ENCODE measurements at places on chromosomes 1 and 21.

- DNase-seq: no peak
Observed at GRCh38 chr21:42964546-42965210, 9.7 kb upstream of the PKNOX1 start.

DNA sequence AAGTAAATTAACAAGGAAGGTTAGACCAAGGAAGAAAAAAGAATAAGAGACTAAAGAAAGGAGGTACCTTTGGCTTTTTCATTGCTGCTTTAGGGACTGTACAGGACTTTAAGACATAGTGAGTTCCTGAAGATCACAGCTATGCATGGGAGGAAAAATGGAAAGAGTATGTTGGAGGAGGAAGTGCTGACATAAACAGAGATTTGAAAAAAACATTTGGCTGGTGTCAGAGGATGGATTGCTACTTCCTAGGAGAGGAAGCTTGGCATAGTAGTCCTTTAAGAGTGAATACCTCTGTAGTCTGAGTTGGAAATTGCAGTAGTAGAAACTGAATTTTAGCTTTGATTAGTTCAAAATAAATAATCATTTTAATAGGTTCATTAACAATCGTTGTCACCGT lies 398.4 kb downstream of the RYR2 start:
- DNase-seq: no peak

GRCh38 chr1:35959304-35959703 lies 28.4 kb downstream of the AGO3 start:
- DNase-seq: no peak

DNA sequence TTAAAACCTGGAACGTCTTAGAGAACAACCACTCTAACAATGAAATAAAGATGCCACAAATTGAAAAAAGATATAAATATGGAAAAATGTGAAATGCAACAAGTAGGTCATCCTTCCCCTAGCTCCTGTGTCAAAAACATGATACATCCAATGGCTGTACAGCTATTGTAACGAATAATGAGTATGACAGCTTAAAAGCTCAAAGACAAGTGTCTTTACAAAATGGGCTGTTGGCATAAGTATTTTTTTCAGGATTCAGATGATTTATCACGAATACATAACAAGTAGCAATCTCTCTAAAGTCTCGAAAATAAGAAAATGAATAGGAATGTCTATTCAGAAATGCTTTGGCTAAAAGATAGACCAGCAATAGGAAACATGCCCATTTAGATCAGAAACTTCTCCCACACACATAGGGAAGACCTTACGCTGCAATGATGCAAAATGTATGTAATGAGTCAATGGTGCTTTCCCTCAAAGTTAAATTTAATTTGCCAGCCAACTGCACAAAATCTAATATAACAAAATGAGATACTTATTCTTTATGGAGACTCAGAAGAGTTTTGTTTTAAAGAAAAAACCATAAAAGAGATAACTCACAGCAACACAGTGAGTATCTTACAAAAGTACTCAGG lies 8.3 kb downstream of the TGFBR3 start:
- no peak for DNase-seq

DNA sequence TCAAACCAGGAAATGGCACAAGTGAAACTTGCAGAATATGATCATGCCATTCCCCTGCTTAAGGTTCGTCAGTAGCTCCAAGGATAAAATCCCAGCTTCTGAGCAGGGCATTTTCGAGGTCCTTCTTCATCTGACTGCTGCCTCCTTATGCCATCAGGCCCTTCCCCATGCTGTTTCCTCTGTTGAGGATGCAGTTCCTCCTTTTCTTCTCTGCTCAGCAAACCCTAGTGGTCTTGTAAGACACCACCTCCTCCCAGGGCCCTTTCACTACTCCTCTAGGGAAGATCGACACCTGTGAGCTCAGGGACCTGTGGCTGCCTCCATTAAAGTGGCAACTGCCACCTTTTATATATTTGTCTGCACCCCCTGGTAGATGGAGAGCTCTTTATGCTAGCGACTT lies 62.1 kb upstream of the JUN start:
- no peak for DNase-seq

DNA sequence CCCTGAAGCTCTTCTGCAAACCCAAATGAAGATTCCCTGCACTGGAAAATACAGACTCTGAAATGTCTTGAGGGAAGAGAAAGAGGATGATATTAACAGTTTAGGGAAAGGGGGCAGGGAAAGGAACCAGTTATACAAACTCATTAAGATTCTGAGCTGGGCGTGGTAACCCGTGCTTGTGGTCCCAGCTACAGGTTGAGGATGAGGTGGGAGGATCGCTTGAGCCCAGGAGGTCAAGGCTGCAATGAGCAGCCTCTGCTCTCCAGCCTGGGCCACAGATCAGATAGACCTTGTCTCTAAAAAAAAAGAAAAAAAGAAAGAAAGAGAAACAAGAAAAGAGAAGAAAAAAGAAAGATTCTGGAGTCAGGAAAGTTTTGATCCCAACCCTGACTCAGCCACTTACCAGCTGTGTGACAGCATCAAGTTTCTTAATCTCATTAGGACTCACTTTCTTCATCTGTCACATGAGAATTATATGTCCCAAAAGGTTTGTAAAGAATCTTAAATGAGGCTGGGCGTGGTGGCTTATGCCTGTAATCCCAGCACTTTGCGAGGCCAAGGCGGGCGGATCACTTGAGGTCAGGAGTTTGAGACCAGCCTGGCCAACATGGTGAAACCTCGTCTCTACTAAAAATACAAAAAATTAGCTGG lies 53.9 kb downstream of the OPTC start:
- no peak for DNase-seq

DNA sequence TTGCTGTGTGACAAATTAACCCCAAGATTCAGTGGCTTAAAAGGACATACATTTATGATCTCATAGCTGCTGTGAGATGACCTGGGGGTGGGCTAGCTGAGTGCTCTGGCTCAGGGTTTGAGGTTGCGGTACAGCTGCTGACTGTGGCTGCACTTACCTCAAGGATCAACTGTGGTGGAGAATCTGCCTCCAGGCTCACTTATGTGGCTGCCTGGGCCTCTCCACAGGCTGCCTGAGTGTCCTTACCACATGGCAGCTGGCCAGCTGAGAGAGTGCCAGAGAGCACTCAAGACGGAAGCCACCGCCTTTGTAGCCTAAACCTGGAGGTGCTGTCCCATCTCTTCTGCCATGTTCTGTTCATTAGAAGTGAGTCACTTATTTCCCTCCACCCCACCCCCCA lies 5.7 kb downstream of the LRRC71 start:
- no peak for DNase-seq

GRCh38 chr1:241485554-241485992 lies 34.0 kb downstream of the FH start:
- no peak for DNase-seq

- no peak for DNase-seq
Observed at GRCh38 chr1:234235434-234235881, 137.8 kb upstream of the COA6 start.

GRCh38 chr1:38173157-38173831 lies 126.7 kb upstream of the POU3F1 start:
- DNase-seq: no peak

DNA sequence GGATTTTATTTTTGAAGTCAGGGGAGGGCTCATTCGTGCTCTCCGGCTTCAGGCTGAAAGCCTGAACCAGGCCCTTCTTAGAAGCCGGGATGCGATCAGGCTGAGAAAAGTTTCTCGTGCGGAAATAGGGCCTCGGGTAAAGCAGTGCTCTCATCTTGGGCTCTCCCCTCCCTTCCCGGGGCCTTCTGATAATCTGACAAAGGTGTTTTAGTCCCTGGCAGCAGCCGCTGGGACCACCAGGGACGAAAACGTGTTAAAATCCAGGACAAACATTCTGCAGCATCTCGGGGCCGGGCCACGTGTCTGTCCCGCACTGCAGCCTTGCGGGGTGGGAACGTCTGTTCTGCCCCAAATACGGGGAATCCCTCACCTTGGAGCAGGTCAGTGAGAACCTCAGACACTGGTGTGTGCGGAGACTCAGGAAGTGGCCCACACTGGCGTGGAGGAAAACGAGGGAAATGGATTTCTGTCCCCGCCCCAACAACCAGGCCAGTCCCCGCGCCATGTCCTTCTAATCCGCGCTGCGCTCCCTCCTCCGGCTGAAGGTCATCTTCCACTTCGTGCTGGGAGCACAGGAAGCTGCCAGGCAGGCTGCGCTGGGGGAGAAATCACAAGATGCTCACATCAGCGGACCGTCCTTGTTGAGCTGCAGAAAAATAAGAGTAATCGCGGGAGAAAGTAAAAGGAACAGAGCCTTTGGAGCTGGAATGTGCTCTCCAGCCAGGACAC lies 16.6 kb upstream of the AJAP1 start:
- DNase-seq: no peak

DNA sequence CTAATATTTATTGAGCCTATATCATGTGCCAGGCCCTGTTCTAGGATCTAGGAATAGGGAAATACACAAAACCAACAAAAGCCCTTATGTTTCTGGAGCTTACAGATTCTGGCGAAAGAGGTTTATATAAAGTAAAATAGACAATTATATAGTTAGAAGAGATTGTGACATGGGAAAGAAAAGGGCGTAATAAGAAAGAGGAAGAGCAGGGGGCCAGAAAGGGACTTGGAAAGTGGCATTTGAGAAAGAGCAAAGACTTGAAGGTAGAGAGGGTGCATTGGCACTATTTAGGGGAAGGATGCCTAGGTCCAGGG lies 322.5 kb upstream of the FAM78B start:
- DNase-seq: no peak

GRCh38 chr1:64212031-64212430 lies 8.6 kb downstream of the UBE2U start:
- no peak for DNase-seq

DNA sequence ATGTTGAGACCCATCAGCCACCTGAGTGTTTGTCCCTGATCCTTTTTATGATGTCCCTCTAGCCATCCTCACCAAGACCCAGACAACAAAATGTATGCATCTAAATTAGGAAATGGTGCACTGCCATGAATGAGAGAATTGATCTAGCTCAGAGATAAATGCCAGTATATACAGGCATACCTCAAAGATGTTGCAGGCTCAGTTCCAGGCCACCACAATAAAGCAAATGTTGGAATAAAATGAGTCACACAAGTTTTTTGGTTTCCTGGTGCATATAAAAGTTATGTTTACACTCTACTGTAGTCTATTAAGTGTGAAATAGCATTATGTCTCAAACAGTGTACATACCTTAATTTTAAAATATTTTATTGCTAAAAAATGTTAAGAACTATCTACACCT lies 63.9 kb downstream of the CHIA start:
- no peak for DNase-seq

GRCh38 chr1:150161747-150162581 lies 12.2 kb downstream of the PLEKHO1 start:
- no peak for DNase-seq

- no peak for DNase-seq
Observed at GRCh38 chr1:28161751-28162150, 14.7 kb downstream of the PTAFR start.

DNA sequence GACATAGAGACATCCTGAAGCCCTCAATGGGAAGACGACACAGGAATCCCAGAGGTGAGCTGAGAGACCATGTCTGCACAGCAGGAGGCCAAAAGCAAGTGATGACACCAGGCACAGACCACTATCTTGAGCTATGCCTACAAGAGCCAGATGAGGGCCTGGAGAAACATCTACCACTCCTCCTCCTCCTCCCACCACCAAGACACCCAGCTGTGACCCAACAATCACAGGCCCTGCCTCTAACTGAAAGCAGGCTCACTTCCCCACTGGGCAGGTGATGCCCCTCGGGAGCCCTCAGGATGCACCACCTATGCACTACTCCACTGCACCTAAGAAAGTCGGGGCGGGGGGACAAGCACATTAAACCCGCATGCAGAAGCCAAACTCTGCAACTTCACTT lies 16.5 kb downstream of the TADA1 start:
- no peak for DNase-seq
